Activated T-cell treated with anti-CD3 and anti-CD28 coated beads for 24 hours (primary cell): ENCODE measurements at places on chromosomes 3 and 15.

DNA sequence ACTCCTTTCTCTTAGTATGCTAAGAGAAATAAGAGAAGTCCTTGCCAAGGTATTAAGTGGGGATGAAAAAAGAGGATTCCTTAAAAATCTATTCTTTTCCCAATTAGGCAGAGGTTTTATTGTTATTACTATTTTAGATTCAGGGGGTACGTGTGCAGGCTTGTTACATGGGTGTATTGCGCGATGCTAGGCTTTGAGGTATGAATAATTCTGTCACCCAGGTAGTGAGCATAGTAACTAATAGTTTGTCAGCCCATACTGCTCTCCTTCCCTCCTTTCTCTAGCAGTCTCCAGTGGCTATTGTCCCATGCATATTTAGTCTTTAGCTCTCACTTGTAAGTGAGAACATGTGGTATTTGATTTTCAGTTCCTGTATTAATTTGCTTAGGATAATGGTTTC is 83.9 kb downstream of the LEKR1 start:
- DNase-seq, result no peak

DNA sequence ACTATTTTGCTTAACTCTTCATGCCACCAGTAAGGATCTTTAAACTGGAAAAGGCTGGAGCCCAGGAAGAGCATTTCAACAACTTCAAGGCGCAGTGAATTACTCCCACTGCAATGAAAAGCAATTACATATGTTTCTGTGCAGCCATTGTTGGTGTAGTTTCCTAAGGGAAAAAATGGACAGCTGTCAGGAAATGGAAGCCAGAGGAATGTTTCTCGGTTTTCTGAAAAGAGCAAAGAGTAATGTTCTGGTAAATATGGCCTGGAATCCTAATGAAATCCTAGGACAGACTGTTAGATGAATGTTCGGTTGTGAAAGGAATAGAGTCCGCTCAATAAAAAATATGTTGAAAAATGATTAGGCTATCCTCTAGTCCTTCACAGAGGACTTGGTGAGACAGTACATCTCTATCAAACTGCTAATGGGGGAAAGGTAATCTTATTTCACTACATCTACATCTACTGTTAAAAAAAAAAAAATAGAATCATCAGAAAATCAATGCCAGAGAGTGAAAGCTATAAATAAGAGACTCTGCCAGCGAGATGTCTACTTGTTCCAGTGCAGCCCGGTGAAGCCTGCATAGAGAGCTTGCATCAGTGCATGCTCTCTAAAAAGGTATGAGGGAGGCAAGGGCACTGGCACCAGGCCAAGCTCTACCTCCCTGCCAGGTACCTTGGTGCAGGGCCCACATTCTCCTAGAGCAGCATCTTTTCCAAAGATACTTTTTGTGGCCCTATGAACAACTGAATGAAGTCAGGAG is 68.2 kb upstream of the TJP1 start:
- no peak for DNase-seq

- no peak for DNase-seq
Measured at GRCh38 chr3:59990915-59991314, 941.1 kb upstream of the CFAP20DC start.

DNA sequence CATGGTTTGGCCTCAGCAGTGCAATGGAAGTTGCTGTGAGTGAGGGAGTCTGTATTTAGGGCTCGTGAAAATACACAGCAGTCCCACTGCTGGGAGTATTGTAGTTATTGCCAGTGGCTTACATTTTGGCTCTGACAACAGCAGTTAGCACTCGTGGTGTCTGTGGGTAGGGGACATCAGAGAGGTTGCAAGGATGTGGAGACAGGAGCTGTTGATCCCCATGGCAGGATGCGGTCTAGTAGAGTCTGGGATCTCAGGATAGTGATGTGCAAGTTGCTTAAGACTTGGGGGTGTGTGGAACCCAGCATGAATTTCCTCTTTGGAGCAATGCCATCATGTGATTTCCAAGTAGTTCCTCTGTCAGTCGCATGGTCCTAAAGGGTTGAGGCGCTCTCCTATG is 59.9 kb downstream of the GALK2 start:
- DNase-seq, result no peak
